Stimulated activated CD4-positive, alpha-beta T cell treated with anti-CD3 and anti-CD28 coated beads, Interleukin-4, amount 100 ng/mL, for 4 hours (primary cell): ENCODE measurements at places on chromosomes 6 and 20.

DNA sequence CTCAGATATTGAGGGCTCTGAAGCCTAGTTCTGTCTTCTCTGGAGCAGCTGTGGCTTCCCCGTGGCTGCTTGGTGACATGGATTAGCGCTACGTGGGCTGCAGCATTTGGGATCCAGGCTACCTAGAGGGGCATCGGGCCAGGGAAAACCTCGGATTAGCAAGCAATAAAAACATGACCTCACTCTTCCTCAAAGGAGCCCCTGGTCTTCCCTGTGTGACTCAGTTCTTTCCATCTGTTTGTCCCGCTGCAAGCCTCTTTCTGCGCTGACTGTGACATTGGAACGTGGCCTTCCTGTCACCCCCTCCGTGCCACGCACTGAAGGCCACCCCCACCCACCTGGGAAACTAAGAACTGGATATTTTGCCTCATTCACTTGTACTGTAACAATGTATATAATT, 3.6 kb downstream of the MRGBP start:
- no peak for DNase-seq

DNA sequence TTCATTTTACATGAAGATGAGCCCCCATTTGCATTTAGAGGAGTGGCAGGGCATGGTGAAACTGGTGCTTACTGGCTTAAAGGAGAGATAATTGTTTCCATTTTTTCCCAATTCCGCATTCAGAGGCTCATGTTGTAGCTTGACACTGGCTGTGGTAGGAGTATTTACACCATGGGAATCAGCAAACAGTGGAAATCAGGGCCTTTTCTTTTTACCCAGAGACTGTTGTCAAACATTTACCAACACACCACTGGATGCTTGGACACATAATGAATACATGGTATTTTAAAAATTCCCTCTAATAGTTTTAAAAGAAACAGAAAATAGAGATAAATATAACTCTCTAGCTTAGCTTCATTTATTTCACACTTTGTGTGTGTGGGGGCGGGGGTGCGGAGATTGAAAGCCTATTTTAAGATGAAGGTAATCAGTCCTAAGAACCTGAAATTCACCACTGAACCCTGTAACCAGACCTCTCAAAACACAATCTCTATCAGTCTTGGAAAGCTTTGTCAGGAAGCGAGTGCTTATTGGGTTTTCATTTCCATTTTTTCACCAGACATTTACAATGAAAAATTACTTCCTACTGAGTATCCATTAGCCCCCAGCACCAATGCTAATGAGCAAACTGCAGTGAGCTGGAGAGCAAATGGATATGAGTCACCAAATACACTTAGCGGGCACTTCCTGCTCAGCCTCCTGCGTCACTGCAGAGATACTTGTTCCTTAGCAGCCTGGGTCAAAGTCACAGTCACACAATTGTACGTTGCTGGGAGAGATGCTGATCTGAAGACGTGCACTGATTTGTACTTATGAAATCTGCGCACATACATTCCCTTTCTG, 532.0 kb downstream of the BCKDHB start:
- no peak for DNase-seq

GRCh38 chr20:46648903-46649649, 2.2 kb downstream of the SLC13A3 start:
- DNase-seq: no peak

DNA sequence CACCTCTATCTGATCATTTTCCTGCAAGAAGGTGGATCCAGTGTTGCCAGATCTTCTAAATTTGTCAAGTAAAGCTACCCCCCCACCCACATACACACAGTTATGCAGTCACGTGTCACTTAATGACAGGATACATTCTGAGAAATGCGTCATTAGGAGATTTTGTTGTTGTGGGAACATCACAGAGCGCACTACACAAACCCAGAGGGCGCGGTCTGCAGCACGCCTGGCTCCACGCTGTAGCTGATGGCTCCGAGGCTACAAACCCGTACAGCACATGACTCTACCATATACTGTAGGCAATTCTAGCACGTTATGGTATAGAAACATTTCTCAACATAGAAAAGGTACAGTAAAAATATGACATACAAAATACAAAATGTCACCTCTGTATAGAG, 126.9 kb downstream of the SYCP2 start:
- no peak for DNase-seq

- DNase-seq: no peak
These were observed 174.1 kb downstream of the CDH26 start for GRCh38 chr20:60132162-60132826.
